HFFc6 (cell line): ENCODE measurements at places on chromosomes 2 and 18. TPM values are rescaled to one million over a fixed set of nuclear protein-coding genes. Genes with fewer than 3 reads are reported as not detected.

- DNase-seq = no peak
Observed at GRCh38 chr2:182047544-182047943, 61.9 kb downstream of the PPP1R1C start.

GRCh38 chr2:208999911-209000310 is 423.9 kb upstream of the MAP2 start:
- DNase-seq = no peak

- DNase-seq = no peak
Observed at GRCh38 chr2:85547859-85548607, 9.1 kb downstream of the MAT2A start.

DNA sequence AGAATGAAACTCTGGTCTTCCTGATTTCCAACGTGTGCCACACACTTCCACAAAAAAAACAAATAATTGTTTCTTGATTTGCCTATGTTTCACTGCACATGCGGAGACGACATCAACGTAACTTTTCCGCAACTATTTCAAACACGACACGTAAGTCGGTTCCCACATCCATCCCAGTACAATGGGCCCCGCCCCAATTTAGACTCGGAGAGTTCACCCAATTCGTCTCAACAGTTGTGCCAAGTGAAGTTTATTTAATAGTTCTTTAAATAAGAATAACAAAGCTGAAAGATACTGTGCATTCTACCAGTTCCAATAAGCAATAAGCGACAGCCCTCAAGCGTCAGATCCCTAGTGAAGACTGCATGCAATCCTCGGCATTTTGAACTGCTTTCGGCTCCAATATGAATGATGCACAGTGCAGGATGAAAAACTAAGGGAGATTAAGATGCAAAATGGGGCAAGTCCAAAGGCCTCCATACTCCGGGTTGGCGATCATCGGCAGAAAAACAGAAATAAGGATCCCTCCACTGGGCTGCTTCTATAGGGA is 664 bp downstream of the CCT4 start:
- DNase-seq = peak; percentile 10

DNA sequence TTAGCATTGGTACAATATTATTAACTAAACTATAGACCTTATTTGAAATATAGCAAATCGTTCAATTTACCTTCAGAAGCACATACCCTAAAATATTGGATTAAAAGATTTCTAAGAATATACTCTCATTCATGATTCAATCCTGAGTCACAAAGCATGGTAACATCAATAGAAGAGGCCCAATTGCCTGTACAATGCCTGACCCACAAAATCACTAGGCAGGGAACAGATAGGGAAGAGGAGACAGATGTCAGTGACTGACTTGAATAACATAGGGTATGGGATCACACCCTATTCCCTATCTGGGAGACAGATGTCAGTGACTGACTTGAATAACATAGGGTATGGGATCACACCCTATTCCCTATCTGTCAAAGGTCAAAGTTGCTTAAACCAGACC is 611.6 kb upstream of the VRK2 start:
- no peak for DNase-seq

GRCh38 chr2:220460257-220460985 is 833.0 kb downstream of the SLC4A3 start:
- DNase-seq = peak; percentile 24

GRCh38 chr2:33907866-33908265 is 308.8 kb upstream of the FAM98A start:
- no peak for DNase-seq

- no peak for DNase-seq
Observed at GRCh38 chr2:11749646-11750349, 3.4 kb downstream of the LPIN1 start.

DNA sequence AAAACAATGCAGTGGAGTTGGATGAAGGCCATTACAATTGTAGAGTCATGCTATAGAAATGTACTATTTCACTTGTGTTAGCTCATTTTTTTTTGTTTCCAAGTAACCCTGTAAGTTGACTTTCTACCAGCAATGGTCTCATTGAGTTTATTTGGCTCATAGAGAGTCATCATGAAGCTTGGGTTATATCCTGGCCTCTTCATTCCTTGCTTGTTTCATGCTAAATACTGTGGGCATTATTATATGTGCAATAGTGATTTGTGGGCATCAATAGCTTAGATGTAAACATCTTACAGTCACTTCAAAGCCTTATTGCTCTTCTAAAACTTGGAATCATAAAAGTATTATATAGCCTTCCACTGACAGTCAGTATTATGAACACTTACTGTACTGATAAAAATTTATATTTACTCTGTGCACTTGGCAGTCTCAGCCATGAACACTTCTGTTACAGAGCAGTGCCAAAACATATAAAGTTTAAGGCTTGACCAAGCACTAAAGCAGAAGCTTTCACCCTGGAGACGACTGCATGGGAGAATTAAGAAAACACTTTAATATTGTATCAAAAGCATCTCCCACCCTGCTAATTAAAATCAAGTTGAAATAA is 751.2 kb downstream of the SATB2 start:
- no peak for DNase-seq

DNA sequence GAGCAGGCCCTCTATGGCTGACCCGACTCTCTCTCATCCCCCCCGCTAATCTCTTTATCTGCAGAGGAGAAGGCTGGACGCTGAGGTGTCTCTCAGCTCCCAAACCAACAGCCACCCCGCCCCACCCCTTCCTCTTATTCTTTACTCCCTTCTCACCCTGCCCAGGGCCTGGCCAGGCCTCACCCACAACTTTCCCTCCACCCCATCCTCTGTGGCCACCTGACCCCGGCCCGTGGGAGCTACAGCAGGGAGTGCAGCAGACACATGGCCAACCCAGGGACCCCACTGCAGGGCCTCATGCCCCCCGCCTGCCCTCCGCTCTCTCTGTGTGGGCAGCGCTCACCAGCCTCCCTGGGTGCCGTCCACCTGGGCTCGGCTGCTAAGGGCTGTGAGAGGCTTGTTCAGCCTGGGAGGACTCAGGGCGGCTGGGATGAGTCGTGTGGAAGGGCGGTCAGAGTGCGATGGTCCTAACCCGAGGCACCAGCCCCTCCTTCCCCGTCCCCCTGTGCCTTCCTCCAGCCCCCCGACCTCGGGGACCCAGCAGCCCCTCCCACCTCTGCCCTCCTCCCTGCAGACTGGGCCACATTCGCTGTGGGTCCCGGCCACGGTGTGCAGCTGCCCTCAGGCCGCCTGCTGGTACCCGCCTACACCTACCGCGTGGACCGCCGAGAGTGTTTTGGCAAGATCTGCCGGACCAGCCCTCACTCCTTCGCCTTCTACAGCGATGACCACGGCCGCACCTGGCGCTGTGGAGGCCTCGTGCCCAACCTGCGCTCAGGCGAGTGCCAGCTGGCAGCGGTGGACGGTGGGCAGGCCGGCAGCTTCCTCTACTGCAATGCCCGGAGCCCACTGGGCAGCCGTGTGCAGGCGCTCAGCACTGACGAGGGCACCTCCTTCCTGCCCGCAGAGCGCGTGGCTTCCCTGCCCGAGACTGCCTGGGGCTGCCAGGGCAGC is 6.8 kb downstream of the NEU4 start:
- no peak for DNase-seq

DNA sequence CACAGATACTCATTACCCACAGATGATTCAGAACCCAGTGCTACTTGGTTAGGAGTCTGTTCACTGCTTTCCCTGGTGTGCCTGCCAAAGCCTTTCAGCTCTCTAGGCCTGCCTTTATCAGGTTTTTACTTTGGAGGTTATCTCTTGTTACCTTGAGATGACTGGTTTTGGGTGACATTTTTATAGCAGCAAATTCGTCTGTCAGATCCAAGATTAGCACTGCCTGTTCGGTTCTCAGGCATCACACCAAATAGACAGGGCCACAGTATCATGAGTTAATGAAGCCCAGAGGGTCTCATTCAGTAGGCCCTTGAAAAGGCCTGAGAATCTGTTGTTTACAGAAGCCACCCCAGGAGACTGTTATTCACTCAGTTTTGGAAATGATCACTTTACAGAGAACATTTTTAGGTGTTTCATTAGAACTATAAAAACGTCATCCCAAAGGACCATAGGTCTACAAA is 121.2 kb downstream of the OSBPL6 start:
- DNase-seq = no peak

- DNase-seq = no peak
Observed at GRCh38 chr2:137051778-137052398, 286.5 kb downstream of the THSD7B start.

DNA sequence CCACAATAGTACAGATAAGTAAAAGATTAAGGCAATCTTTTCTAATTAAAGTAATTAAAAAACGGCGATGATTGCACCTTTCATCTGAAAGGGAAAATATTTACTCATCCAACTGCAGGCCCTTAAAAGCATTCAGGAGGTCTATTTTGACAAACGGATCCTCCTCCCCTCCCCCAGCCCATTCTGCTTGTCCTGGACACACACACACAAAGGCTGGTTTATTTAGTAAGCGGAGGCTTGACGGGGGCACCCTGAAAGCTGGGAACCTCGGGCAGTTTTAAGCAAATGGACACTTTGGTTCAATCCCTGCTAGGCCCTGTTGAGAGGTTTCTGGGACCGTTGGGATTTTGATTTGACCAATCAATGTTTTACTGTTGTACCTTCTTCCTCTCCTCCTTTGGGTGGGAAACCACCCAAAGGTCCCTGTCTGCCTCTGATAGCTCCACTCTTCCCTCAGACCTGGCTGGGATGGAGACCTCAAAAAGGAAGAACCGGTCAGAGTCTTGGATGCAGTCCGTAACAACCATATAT is 135.8 kb upstream of the HAAO start:
- no peak for DNase-seq

DNA sequence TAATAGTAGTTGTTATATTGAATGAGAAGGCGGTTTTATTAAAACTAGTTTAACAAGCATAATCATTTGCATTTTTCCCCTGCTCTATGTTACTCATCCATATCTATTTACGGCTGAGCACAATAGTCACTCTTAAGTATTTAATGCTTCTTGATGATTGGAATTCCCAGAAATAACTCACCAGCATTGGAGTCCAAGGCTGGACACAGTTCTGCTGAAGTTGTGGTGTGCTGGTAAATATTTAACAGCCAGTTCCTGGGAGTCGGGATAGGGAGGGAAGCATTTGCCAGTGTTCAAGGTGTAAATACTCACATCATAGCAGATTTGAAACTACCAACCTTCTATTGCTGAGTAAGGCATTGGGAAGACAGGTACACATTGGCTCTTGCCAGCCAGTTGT is 315.1 kb downstream of the MTX2 start:
- peak; percentile 58 for DNase-seq

- no peak for DNase-seq
Observed at GRCh38 chr2:48530033-48530811, at the start of gene STON1. Gene STON1 (plus strand): TSS chr2:48530154. CDS start chr2:48580634, 50,480 bp downstream.

Gene TFCP2L1
- not detected in 3 replicates for total RNA-seq

Gene DLX1
- total RNA-seq = 8.7 to 13.9 TPM (median 12.7 TPM) in 3 replicates

Gene NEU2
- not detected in 3 replicates for total RNA-seq

Gene TBC1D8
- 1.1 to 1.4 TPM (median 1.2 TPM) in 3 replicates for total RNA-seq

Gene KCNE4
- 5.0 to 10.2 TPM (median 7.9 TPM) in 3 replicates for total RNA-seq

Gene ANKRD62
- not detected in 3 replicates for total RNA-seq

Gene NOTO
- not detected in 3 replicates for total RNA-seq

Gene C2orf15
- not detected in 2 replicates for total RNA-seq
